CD4-positive, alpha-beta T cell treated with Interleukin-2 at 100 ng/mL for 4 hours (primary cell): ENCODE measurements at places on chromosomes 16 and 17.

GRCh38 chr16:66032841-66033240 is 333.6 kb upstream of the CDH5 start:
- DNase-seq, result no peak

DNA sequence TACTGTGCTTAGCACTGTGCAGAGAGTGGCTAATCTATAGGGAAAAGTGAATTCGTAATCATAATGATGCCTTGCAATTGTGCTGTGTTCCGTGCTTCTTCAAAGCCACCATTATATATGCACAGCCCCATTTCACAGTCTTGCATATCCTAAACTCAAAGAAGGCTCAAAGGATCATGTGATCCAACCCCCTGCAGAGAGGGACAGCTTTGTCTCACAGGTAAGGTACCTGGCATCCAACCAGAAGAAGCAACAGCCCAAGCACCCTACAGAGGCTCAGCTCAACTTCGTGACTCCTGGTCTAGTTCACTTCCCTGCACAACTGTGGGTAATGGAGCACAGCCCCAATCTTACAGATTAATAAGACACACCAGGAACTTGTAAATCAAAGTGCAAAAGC is 124.0 kb downstream of the ZNF423 start:
- DNase-seq, result no peak

DNA sequence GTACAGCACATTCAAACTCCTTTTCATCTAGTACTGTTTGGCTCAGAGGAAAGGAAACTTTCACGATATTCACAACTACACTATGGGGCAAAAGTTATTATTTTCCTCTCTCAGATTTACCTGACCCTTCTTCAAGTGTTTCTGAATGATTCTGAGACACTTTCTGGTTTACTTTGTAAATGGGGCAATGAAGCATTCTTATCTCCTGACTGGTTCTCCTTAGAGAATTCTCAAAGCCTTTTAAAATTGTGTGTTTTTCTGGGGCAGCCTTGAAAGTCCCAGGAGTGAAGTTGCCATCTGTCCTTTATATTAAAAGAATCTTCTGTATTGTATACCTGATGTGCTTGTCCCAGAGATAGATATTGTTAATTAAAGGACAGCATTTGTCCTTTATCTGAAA is 264.9 kb downstream of the FTO start:
- no peak for DNase-seq

DNA sequence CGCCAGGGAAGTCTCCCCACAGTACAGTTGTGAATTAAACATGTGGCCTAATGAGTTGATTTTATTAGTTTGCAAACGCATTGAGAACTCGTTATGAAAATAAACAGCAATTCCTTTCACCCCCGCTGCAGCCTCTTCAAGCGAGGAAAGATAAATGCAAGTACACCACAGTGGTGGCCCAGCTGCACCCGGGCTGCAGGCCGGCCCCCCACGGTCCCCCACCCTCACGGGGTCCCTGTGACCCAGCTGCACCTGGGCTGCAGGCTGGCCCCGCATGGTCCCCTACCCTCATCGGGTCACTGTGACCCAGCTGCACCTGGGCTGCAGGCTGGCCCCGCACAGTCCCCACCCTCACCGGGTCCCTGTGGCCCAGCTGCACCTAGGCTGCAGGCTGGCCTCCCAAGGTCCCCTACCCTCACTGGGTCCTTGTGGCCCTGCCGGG is 32.2 kb downstream of the SDK2 start:
- DNase-seq, result no peak

DNA sequence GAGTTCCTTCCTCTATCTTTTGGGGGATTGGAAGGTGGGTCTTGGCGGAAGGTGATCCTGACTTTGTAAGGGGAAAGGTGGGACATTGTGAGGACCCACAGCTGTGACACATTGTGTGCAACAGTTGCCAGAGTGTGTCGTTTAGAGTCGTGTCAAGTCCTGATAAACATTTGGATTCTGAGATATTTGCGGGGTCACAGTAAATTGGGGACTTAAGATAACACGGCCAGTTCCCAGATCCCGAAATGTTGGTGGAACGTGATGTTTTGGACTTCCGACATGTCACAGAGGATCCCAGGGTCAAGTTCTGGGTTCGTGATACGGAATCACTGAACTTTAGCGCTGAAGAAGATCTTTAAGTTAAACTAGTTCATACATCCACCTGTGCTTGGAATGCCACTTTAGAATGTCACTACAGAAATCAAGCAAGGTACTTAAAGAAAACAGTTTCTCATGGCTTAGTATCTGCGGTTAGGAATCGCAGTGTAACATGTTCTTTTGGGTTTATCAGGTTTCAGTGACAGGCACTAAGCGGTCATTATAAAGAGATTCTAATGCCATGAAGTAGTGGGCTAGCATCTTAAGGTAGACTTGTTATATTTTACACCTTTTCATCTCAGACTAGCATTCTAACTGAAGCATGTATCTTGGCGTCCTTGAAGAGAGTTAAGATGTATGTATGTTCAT is 815 bp downstream of the ATAD5 start:
- DNase-seq, result no peak

DNA sequence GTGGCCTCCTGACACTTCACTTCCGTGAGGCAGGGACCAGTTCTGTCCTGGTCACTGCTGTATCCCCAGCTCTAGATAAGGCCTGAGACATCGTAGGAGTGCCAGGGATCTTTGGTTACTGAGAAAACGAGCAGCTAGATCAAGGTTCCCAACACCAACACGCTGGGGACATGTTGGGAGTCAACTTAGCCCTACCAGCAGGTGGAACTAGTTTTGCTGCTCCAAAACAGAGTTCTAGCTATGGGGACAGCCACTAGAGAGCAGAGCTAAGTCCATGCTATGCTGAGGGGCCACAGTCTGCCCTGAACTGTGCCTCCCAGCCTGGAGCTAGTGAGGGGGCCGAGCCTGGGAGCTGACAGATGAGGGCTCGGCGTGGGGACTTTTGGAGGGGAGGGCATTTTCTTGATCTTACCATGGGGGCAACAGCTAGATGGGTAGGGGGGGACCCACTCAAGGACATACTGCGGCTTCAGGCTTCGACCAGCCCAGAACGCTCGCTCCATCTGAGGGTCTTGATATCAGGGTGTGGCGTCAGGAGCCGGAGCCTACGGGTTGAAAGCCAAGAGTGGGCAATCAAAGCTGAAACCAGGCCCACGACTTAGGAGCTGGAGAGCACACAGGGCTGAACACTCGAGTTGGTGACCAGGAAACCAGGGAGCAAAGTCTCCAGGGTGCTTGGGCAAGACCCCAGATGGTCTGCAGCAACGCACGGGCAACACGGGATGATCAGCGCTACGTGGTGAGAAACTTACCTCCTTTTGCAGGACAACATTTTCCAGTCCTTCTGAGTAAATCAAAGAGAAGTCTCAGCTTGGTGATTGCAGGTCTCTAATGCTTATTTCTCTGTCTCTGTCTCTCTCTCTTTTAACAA is 13.4 kb downstream of the SNX20 start:
- peak; percentile 33 for DNase-seq

- DNase-seq, result peak; percentile 70
Measured at GRCh38 chr16:67177743-67178699, 5.7 kb downstream of the MATCAP1 start.

- DNase-seq, result no peak
Measured at GRCh38 chr16:27398894-27399853, 2.8 kb upstream of the IL21R start.

GRCh38 chr17:19322861-19323260 is 39.7 kb downstream of the B9D1 start:
- no peak for DNase-seq

DNA sequence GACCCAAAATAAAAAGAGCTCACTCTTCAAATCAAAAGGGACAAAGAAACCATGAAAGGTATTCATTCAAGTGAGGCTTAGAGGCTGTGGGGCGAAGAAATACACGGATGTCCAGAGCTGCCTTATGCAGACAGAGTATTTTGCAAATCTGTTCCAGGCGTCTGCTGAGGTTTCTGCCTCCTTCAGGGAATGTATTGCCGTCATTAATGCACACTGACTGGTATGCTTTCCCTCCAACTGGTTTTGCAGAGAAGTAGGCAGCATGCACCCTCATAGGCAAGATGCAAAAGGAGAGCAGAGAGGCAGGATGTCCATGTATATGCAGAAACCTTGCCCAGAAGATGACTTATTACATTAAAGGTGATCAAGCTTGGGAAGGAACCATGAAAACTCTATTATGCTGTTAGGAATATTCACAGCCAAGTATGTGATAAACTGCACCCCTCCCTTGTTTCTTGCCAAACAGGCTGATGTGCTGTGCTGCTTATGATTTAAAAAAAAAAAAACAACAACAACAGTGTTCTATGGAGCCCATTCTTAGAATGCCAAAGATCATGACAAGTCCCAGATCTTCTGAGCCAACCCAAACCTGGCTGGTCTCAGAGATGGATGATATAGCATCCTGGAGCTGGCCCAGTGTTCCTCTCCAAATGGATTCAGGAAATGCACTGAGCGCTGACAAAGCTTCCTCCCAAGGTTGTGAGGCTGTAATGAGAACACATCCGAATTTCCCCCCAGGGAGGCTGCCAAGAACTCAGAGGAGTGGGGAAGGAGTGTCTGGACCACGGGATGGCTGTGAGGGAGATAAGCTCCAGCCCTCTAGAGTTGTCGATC is 77.6 kb upstream of the HLF start:
- DNase-seq, result no peak

GRCh38 chr16:28191364-28191960 is 20.3 kb downstream of the XPO6 start:
- no peak for DNase-seq

GRCh38 chr16:70591615-70592014 is 54.7 kb upstream of the IL34 start:
- DNase-seq, result no peak

DNA sequence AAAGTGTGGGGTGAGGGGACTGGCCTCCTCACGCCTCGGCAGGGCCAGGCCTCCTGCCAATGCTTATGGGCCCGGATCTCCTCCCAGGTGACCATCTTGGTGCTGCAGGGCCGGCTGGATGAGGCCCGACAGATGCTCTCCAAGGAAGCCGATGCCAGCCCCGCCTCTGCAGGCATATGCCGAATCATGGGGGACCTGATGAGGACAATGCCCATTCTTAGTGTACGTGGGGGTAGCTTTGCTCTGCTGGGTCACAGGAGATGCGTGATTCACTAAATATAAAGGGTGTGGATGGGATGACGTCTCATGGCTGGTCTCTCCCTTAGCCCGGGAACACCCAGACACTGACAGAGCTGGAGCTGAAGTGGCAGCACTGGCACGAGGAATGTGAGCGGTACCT is 19.5 kb downstream of the NUP85 start:
- no peak for DNase-seq

- DNase-seq, result no peak
Measured at GRCh38 chr16:70746040-70746707, 54.8 kb downstream of the VAC14 start.

DNA sequence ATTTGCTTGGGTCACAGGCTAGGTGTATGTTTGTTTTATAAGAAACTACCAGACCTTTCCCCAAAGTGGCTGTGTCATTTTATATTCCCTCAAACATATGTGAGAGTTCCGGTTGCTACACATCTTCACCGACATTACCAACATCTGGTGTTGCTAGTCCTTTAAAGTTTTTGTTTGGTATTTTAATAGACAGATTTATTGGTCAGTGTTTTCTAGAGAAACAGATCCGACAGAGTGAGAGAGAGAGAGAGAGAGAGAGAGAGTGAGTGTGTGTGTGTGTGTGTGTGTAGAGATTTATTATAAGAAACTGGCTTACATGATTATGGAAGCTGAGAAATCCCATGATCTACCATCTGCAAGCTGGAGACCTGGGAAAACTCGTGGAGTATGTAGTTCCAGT is 31.0 kb downstream of the LDHD start:
- DNase-seq, result no peak

DNA sequence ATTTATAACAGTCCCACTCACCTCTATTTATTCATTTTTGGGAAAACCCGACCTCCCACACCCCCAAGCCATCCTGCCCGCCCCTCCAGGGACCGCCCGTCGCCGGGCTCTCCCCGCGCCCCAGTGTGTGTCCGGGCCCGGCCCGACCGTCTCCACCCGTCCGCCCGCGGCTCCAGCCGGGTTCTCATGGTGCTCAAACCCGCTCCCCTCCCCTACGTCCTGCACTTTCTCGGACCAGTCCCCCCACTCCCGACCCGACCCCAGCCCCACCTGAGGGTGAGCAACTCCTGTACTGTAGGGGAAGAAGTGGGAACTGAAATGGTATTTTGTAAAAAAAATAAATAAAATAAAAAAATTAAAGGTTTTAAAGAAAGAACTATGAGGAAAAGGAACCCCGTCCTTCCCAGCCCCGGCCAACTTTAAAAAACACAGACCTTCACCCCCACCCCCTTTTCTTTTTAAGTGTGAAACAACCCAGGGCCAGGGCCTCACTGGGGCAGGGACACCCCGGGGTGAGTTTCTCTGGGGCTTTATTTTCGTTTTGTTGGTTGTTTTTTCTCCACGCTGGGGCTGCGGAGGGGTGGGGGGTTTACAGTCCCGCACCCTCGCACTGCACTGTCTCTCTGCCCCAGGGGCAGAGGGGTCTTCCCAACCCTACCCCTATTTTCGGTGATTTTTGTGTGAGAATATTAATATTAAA is 638 bp upstream of the TMEM88 start:
- no peak for DNase-seq

DNA sequence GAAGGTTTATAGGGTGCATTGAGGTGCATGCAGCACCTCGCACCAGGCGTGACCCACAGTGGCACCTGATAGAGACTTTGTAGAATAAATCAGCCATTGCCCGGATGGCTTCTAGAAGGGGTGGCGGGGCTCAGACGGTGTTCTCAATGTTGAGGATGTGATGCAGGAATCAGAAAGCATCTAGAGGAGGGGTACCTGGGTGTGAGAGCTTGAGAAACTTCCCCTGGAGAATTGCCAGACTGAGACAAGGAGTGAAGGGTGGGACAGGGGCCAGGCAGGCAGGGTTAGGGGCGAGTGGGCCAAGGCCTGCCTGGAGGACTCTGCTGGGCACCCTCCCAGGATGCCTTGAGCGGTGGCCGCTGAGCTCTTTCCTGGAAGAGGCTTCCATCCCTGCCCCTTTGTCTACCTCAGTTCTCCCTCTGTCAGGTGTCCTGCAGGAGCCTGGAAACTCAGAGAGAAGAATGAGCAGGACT is 9.3 kb upstream of the ADGRG1 start:
- no peak for DNase-seq

DNA sequence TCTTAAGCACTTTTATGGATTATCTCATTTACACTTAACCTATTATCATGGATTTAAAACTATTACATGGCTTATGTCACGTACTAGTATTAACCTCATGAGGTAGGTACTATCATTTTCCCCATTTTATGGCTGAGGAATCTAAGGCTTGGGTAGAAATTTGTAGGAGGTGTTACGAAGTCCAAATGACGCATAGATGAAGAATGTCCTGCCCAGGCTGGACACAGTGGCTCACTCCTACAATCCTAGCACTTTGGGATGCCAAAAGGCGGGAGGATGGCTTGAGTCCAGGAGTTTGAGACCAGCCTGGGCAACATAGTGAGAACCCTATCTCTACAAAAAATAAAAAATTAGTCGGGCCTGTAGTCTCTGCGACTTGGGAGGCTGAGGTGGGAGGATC is 4.8 kb upstream of the C1QL1 start:
- no peak for DNase-seq
